Activated CD8-positive, alpha-beta T cell treated with anti-CD3 and anti-CD28 coated beads for 36 hours (primary cell): ENCODE measurements at places on chromosomes 1 and 21.
A peak's percentile ranks its signal among the peaks of the same experiment; 100 is the strongest.

GRCh38 chr1:158814970-158815369 lies 16.2 kb upstream of the MNDA start:
- DNase-seq, result no peak

DNA sequence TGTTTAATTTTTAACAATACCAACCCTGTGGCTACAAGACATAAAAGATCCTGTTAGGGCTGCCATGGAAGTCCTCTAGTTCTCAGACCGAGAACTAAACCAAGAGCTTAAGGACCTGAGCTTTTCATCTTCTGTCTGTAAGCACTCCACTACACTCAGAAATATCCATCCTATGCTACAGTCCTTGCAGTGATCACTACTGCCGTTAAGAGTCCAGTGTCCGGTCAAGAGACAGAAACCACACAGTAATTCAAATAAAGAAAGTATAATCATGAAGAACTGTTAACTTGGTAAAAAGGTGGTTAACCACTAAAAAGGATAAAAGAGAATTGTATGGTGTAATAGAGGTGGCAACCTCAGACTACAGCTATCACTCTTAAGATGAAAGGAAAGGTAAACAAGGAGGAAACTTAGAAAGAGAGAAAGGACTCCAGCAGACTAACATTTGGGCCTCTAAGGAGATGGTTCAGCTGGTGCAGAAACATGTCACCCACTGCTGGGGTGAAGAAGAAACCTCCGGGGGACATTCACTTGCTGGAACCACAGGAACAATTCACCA lies 22.1 kb upstream of the PRDX6 start:
- peak; percentile 14 for DNase-seq

- DNase-seq, result peak; percentile 50
Observed at GRCh38 chr1:20634594-20635084, 1.4 kb downstream of the PINK1 start.

- no peak for DNase-seq
Observed at GRCh38 chr1:239861985-239862384, 229.7 kb upstream of the FMN2 start.

- DNase-seq, result no peak
Observed at GRCh38 chr1:17587693-17588047, 48.2 kb downstream of the ARHGEF10L start.

GRCh38 chr21:31360717-31361116 lies 16.7 kb upstream of the TIAM1 start:
- no peak for DNase-seq

DNA sequence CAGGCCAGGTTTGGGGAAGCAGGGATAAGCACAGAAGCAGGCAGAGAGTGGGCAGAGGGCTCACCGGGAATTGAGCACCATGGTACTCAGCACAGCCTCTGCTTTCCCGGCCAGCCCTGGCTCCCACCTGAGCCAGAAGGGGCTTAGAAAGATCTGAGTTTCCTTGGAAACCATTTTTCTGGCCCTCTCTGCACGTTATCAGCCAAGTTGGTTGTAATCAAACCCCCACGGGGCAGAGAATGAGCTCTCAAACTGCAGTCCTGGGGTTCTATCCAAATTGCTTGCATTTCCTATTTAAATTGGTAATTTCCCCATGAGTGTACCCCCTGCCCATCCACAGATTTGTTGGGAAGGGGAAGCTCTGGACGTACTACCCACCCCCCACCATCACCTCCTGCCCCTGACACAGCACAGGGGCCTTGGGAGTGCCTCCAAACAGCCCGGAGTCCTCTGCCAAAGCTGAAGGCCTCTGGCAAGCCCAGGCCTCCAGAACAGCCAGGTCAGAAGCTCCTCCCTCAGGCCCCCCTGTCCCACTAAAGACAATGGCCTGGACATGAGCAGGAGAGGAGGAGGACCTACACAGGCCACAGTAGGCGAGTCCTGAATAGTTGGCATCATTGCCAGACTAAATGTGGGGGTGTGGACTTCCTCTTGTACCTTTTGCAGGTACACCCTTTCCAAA lies 42.7 kb upstream of the GJB5 start:
- no peak for DNase-seq

DNA sequence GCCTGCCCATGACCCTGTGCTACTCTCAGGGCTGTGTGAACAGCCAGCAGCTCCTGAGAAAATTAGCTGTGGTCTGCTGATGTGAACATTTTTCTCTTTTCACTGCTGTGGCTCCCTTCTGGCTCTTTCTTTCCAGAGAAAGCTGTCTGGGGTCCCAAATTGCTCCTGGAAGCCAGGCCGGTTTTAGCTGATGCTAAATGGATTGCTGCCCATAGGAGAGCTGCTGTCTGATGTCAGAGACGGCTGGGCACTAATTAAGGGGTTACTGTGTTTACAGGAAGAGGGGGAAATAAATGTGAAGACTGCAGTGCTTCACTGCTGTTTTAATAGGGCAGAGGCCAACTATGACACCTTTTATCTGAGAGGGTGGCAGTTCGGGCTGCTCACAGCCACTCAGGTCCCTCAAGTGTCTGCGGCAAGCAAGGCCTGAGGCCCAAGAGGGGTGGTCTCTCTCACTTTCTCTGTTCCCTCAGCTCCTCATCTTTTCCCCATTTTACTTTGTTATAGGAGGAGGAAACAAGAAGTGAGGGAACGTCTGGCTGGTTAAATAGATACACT lies 106.0 kb upstream of the GNG12 start:
- no peak for DNase-seq
